Activated CD8-positive, alpha-beta T cell treated with anti-CD3 and anti-CD28 coated beads, Interleukin-2, amount 10 ng/mL, durations not matched to agents 7 days and 5 days (primary cell): ENCODE measurements at places on chromosomes 11 and 22. TPM values are rescaled to one million over a fixed set of nuclear protein-coding genes. Genes with fewer than 3 reads are reported as not detected.

GRCh38 chr11:85595285-85595884, 31.8 kb downstream of the DLG2 start:
- no peaks in the 10 kb centered on the region for H3K4me1 ChIP-seq
- H3K4me3 ChIP-seq = no peak overlapping the region
- H3K36me3 ChIP-seq = no peaks in the 10 kb centered on the region
- no peak for DNase-seq
- H3K27me3 ChIP-seq = no peaks in the 10 kb centered on the region

DNA sequence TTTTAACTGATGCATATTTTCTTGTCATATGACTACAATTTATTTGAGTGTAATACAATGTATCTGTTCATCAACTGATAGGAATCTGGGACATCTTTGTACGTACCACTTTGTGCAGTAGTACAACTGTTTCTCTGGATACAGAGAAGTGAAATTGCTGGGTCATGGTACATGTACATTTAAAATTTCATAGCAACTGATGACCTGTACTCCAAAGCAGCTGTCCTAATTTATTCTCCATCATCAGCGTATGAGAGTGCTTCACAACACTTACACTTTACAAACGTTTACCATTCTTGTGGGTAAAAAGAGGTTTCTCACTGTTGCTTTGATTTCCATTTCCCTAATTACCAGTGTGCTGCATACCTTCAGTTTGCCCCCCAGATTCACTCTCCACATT, 552.8 kb upstream of the CADM1 start:
- no peaks in the 10 kb centered on the region for H3K27me3 ChIP-seq
- H3K27ac ChIP-seq = no peak overlapping the region
- H3K4me3 ChIP-seq = no peak overlapping the region
- no peaks in the 10 kb centered on the region for H3K4me1 ChIP-seq

DNA sequence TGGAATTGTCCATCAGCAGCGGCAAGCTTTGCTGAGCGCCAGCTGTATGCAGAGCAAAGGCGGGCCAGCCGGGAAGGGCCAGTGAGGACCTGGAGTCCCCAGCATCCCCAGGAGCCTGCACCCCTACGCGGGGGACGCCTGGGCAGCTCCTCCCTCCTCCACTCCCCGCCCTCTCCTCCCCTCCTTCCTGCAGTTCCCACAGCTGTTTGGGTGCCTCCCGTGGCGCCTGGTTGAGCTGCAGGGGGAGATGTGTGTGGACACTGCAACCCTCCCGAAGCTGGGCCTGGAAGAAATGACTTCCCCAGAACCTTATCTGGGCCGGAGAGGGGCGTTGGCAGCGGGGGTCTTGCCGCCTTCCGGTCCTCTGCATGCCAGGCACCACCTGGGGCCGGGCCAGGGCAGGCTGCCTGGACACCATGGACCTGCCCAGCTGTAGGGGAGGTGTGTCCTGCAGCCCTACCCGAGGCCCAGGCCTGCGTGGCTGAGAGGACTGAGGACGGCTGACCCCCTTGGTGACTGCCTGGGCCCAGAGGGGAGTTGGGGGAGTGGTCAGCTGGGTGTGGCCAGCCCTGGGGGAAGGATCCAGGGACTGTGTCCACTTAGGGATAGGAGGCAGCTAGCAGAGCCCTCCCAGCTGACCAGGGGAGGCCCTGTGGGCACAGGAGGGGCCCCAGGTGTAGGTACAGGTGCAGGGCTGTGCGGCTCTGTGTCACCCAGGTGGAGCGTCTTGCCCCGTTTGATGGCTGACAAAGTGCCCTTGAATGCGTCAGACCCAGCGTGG, 16.8 kb upstream of the MUC6 start:
- no peaks in the 10 kb centered on the region for H3K36me3 ChIP-seq
- H3K27me3 ChIP-seq = no peaks in the 10 kb centered on the region
- no peak overlapping the region for H3K4me3 ChIP-seq
- peaks cover 2% of the 10 kb centered on the region for H3K4me1 ChIP-seq

DNA sequence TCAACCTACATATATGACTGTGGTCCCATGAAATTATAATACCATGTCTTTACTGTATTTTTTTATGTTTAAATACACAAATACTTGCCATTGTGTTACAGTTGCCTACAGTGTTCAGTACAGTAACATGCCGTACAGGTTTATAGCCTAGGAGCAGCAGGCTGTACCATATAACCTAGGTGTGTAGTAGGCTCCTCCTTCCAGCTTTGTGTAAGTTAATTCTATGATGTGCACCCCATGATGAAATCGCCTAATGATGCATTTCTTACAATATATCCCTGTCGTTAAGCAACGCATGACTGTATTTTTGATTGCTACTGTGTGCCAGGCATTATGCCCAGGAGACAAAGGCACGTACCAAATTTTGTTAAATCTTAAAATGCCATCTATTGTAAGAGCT, 163.7 kb downstream of the LDLRAD3 start:
- DNase-seq = no peak
- H3K27ac ChIP-seq = no peak overlapping the region
- H3K27me3 ChIP-seq = no peaks in the 10 kb centered on the region
- H3K36me3 ChIP-seq = no peaks in the 10 kb centered on the region
- H3K4me3 ChIP-seq = no peak overlapping the region
- no peaks in the 10 kb centered on the region for H3K4me1 ChIP-seq

GRCh38 chr11:120236169-120237107, 3.5 kb upstream of the POU2F3 start:
- peaks cover 65% of the 10 kb centered on the region for H3K27me3 ChIP-seq
- no peak for DNase-seq
- no peak overlapping the region for H3K27ac ChIP-seq
- H3K36me3 ChIP-seq = no peaks in the 10 kb centered on the region
- peaks cover 8% of the 10 kb centered on the region for H3K4me1 ChIP-seq

DNA sequence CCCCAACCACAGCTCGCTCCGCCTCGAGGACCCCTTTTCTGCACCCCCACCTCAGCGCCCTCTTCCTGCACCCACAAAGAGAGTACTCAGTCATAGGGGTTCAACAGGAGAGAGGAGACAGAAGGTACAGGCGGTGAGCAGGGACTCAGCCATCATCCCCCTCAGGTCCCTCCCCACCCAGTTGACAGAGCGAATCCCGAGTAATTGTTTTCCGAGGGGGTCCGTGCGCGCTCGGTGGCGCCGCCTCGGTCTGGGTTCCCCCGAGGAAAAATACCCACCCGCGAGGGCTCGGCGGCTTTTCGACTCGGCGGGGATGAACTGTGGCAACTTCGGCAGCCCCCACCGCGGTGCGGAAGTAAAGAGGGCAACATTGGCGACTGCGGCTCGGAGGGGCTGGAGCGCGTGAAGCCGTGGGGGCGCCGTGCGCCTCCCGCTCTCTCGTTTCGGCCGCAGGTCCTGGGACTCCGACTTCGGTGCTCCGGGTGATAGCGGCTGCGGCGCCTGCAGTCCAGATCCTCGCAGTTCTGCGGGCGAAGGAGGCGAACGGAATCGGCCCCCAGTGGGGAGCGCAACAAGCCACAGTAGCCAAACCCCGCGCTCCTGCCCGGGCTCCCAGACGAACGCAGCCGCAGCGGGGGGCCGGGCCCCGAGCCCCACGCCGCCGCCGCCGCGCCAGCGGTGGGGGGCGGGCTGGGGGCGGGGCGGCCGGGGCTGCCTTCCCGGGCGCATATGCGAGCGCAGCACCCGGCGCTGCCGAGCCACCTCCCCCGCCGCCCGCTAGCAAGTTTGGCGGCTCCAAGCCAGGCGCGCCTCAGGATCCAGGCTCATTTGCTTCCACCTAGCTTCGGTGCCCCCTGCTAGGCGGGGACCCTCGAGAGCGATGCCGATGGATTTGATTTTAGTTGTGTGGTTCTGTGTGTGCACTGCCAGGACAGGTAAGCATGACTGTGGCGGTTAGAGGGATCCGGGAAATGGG, at the start of gene NELL1:
TSS of gene NELL1 (plus strand) at position 743 of the 976 bp plus-strand sequence.
- H3K4me1 ChIP-seq = peaks cover 14% of the 10 kb centered on the region
- no peak within 1 kb of the TSS for H3K27ac ChIP-seq
- no peaks in the 10 kb centered on the region for H3K36me3 ChIP-seq
- no peak for DNase-seq
- no peak within 1 kb of the TSS for H3K4me3 ChIP-seq
- H3K27me3 ChIP-seq = peaks cover 56% of the 10 kb centered on the region

The MUC15 gene
- not detected for total RNA-seq

The SPDYC gene
- not detected for total RNA-seq
